Right atrium auricular region (tissue), 2 donors: ENCODE measurements at places on chromosomes 7 and 10.

DNA sequence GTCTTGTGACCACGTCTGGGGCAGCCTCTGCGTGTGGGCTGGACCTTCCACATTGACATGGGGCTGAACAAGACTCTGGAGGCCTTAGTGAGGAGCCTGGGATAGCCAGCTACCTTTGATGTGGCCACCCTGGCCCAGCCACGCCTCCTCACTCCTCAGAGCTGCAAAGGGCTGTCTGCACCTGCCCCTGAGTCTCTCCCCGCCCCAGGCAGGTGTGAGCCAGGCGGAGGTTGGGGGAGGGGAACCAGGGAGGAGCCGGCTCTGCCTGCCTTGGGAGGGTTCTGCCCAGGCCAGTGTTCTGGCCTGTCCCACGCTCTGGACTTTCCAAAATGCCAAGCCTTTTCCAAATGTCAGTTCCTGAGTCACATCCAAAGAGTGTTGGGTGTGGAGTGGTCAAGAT is 72.2 kb downstream of the GTF2IRD1 start:
- H3K4me1 ChIP-seq = no peaks in the 10 kb centered on the region
- no peak overlapping the region for H3K4me3 ChIP-seq
- H3K27ac ChIP-seq = no peak overlapping the region
- peaks cover 46% of the 10 kb centered on the region for H3K36me3 ChIP-seq

GRCh38 chr10:19947656-19948055 is 131.4 kb downstream of the PLXDC2 start:
- H3K4me1 ChIP-seq = no peaks in the 10 kb centered on the region
- DNase-seq = no peak
- no peaks in the 10 kb centered on the region for H3K27me3 ChIP-seq
- H3K4me3 ChIP-seq = no peak overlapping the region
- H3K36me3 ChIP-seq = no peaks in the 10 kb centered on the region

- H3K36me3 ChIP-seq = no peaks in the 10 kb centered on the region
- H3K27me3 ChIP-seq = no peaks in the 10 kb centered on the region
- H3K27ac ChIP-seq = no peak overlapping the region
- no peak overlapping the region for H3K4me3 ChIP-seq
- DNase-seq = no peak
Measured at GRCh38 chr7:108330227-108330626, 126.0 kb downstream of the NRCAM start.

GRCh38 chr10:44981172-44982113 is 2.8 kb upstream of the DEPP1 start:
- H3K4me3 ChIP-seq = no peak overlapping the region
- H3K4me1 ChIP-seq = no peaks in the 10 kb centered on the region
- no peaks in the 10 kb centered on the region for H3K27me3 ChIP-seq
- no peak for DNase-seq
- peak overlapping the region; percentile 91 for H3K27ac ChIP-seq
- peaks cover 58% of the 10 kb centered on the region for H3K36me3 ChIP-seq

GRCh38 chr10:30788307-30788706 is 158.8 kb upstream of the LYZL2 start:
- H3K4me3 ChIP-seq = no peak overlapping the region
- H3K27ac ChIP-seq = no peak overlapping the region
- H3K36me3 ChIP-seq = no peaks in the 10 kb centered on the region
- DNase-seq = no peak
- no peaks in the 10 kb centered on the region for H3K4me1 ChIP-seq
- H3K27me3 ChIP-seq = no peaks in the 10 kb centered on the region

- no peaks in the 10 kb centered on the region for H3K36me3 ChIP-seq
- H3K4me3 ChIP-seq = no peak overlapping the region
- H3K4me1 ChIP-seq = no peaks in the 10 kb centered on the region
- no peaks in the 10 kb centered on the region for H3K27me3 ChIP-seq
- no peak for DNase-seq
- peak overlapping the region; percentile 50 for H3K27ac ChIP-seq
Measured at GRCh38 chr10:113978802-113979201, 64.9 kb upstream of the ADRB1 start.

DNA sequence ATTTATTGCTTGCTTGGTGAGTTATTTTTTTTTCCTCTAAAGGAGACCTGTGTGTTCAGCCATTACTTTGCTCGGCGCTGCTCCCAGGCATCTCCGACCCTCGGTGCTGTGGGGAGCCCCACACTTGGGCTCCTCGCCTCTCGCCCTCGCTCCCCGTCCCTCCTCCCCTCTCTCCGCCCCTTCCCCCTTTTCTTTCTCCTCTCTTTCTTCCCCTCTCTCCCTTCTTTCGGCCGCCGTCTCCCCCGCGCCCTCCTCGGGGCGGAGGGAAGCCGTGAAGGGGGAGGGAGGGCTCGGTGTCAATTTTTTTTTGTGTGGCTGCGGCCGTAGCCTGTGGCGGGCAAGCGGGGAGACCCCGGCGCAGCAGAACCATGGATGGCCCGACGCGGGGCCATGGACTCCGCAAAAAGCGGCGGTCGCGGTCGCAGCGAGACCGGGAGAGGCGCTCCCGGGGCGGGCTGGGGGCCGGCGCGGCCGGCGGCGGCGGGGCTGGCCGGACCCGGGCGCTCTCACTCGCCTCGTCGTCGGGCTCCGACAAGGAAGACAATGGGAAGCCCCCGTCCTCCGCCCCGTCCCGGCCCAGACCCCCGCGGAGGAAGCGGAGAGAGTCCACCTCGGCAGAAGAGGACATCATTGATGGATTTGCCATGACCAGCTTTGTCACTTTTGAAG is 1.1 kb downstream of the AUTS2 start:
- no peak for DNase-seq
- H3K4me1 ChIP-seq = peaks cover 33% of the 10 kb centered on the region
- H3K36me3 ChIP-seq = no peaks in the 10 kb centered on the region
- peak overlapping the region; percentile 86 for H3K4me3 ChIP-seq

GRCh38 chr10:88592381-88592780 is 5.8 kb downstream of the LIPJ start:
- H3K27me3 ChIP-seq = no peaks in the 10 kb centered on the region
- no peak overlapping the region for H3K27ac ChIP-seq
- no peaks in the 10 kb centered on the region for H3K36me3 ChIP-seq
- DNase-seq = no peak

- no peak overlapping the region for H3K27ac ChIP-seq
- H3K4me1 ChIP-seq = no peaks in the 10 kb centered on the region
- no peaks in the 10 kb centered on the region for H3K27me3 ChIP-seq
- no peak for DNase-seq
Measured at GRCh38 chr10:11142777-11143176, 125.1 kb downstream of the CELF2 start.

DNA sequence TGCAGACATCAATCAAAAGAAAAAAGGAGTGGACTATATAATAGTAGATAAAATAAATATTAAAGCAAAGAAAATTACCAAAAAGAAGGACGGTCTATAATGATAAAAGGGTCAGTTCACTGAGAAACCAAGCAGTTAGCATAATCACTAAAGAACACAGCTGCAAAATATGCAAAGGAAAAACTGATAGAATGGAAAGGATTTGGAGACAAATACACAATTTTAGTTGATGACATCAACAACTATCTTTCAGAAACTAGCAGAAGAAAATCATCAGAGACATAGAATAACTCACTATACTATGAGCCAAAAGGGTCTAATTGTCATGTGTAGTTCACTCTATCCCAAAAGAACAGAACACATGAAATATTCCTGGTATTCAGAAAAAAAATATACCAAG is 316.4 kb upstream of the IGFBP3 start:
- no peak overlapping the region for H3K27ac ChIP-seq
- DNase-seq = no peak
- no peak overlapping the region for H3K4me3 ChIP-seq
- no peaks in the 10 kb centered on the region for H3K36me3 ChIP-seq
- H3K27me3 ChIP-seq = no peaks in the 10 kb centered on the region

DNA sequence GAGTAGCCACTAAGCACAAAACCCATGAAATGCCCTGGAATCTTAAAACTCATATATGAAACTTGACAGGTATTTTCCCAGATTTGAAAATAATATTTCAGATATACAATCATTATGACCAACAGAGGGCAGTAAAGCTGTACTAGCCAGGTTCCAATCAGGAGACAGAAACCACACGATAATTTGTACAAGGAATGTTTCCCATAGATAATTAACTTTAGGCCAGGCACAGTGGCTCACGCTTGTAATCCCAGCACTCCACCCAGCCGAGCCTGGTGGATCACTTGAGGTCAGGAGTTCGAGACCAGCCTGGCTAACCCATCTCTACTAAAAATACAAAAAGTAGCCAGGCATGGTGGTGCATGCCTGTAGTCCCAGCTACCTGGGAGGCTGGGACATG is 31.0 kb upstream of the NUB1 start:
- DNase-seq = no peak
- no peaks in the 10 kb centered on the region for H3K4me1 ChIP-seq
- no peaks in the 10 kb centered on the region for H3K36me3 ChIP-seq
- H3K4me3 ChIP-seq = no peak overlapping the region
- no peak overlapping the region for H3K27ac ChIP-seq

- H3K36me3 ChIP-seq = no peaks in the 10 kb centered on the region
- H3K27me3 ChIP-seq = no peaks in the 10 kb centered on the region
- H3K4me1 ChIP-seq = peaks cover 33% of the 10 kb centered on the region
- H3K27ac ChIP-seq = peak overlapping the region; percentile 67
- DNase-seq = no peak
Measured at GRCh38 chr7:132410861-132411541, 165.3 kb downstream of the PLXNA4 start.

- DNase-seq = no peak
- no peak overlapping the region for H3K27ac ChIP-seq
- no peaks in the 10 kb centered on the region for H3K27me3 ChIP-seq
- H3K4me1 ChIP-seq = no peaks in the 10 kb centered on the region
- H3K4me3 ChIP-seq = no peak overlapping the region
Measured at GRCh38 chr7:69019437-69019836, 578.8 kb upstream of the AUTS2 start.

DNA sequence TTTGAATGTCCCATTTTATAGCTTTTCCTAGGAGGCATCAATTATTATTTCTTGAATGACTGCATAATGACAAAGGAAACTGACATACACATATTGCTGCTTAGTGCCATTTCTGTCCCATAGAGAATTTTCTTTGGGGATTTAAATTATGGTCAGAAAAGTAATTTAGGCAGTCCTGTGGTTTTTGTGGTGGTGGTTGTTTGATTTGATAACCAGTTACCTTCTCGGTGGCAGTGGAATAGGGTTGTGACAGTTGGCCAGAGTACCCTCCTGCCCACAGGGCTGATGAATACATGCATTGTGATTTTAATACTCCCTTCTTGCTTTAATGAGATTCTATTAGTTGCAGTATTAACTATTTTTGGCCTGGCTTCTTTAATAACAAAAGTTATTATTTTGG is 6.6 kb upstream of the SGCE start:
- no peaks in the 10 kb centered on the region for H3K4me1 ChIP-seq
- no peaks in the 10 kb centered on the region for H3K36me3 ChIP-seq
- H3K27me3 ChIP-seq = no peaks in the 10 kb centered on the region
- no peak overlapping the region for H3K27ac ChIP-seq

- no peaks in the 10 kb centered on the region for H3K36me3 ChIP-seq
- no peaks in the 10 kb centered on the region for H3K27me3 ChIP-seq
- H3K4me1 ChIP-seq = no peaks in the 10 kb centered on the region
Measured at GRCh38 chr10:120588311-120588710, 131.3 kb downstream of the PLPP4 start.

GRCh38 chr10:72407471-72407870 is 52.8 kb upstream of the DNAJB12 start:
- H3K27me3 ChIP-seq = no peaks in the 10 kb centered on the region
- H3K4me3 ChIP-seq = no peak overlapping the region
- no peak overlapping the region for H3K27ac ChIP-seq
- H3K4me1 ChIP-seq = no peaks in the 10 kb centered on the region
- no peaks in the 10 kb centered on the region for H3K36me3 ChIP-seq
- no peak for DNase-seq

DNA sequence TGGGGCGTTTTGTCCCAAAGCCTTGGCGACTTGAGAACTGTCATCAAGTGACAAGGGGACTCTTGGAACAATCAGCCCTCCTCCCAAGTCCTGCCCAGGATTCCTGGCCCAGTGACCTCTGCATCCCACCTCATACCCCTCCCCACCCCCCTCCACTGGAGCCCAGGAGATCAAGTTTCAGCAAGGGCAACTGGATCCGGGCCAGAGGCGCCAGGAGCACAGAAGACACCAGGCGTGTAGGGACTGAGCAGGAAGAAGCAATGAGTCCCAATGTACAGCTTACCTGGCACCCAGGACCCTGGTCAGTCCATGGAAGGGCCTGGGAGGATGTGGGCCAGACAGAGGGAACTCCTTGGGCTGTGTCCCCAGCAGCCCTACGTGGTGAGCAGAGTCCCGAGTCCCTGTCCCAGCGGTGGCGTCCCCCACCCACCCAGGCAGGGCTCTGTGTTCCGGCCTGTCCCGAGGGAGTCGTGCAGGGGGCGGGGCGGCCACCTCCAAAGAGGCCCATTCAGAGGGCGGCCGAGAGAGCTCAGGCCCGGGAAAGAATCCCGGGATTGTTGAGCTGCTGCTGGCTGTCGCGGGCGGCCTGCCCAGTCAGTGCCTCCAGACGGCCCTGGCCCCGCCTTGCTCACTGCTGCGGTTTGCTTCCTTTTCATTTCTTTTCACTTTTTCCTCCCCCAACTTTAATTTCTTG is 254.1 kb downstream of the TNS3 start:
- peak overlapping the region; percentile 39 for H3K4me3 ChIP-seq
- DNase-seq = peak; percentile 87
- H3K36me3 ChIP-seq = no peaks in the 10 kb centered on the region
- peak overlapping the region; percentile 91 for H3K27ac ChIP-seq
- H3K27me3 ChIP-seq = no peaks in the 10 kb centered on the region

- no peaks in the 10 kb centered on the region for H3K27me3 ChIP-seq
- peaks cover 15% of the 10 kb centered on the region for H3K36me3 ChIP-seq
- H3K4me3 ChIP-seq = no peak overlapping the region
- H3K4me1 ChIP-seq = no peaks in the 10 kb centered on the region
Measured at GRCh38 chr10:125029584-125030242, 87.8 kb downstream of the ZRANB1 start.

- H3K27me3 ChIP-seq = no peaks in the 10 kb centered on the region
- H3K27ac ChIP-seq = peak overlapping the region; percentile 6
- no peaks in the 10 kb centered on the region for H3K36me3 ChIP-seq
- no peak overlapping the region for H3K4me3 ChIP-seq
Measured at GRCh38 chr7:131365838-131366237, 38.2 kb downstream of the MKLN1 start.

DNA sequence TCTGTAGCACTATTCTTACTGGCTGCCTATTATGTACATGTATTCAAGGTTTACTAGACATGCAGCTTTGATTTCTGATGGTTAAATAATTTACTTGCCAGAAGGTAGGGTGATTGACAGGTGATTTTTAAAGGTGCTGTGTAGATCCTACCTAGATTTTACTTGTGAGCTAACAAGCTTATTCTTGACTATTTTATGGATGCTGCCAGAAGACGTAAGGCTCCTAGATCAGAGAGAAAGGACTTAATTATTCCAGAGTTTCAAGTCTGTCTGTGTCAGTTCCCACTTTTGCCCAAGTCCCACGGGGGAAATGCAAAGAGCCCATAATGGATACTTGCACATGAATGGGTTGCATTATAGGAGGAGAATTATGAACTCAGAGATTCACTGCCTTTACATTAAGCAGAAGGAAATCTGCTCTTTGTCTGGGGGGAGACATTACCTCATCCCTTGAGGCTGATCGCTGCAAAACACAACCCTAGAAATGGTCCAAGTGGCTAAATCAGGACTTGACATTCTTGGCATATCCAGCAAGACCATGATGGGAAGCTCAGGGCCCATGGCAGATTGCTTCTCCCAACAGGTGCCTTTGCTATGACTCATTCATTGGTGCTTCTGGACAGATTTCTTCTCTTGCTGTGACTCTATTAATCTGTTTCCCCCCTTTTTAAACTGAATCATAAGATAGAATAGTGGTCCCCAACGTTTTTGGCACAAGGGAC is 32.1 kb downstream of the GPR158 start:
- H3K4me1 ChIP-seq = no peaks in the 10 kb centered on the region
- DNase-seq = no peak
- H3K4me3 ChIP-seq = no peak overlapping the region
- no peaks in the 10 kb centered on the region for H3K27me3 ChIP-seq
- H3K36me3 ChIP-seq = no peaks in the 10 kb centered on the region
- H3K27ac ChIP-seq = no peak overlapping the region
